ENCODE measurements at places on chromosomes 4 and X.
A peak's percentile ranks its signal among the peaks of the same experiment; 100 is the strongest.

- no peak for DNase-seq
These were observed 308.1 kb downstream of the SLC7A11 start for GRCh38 chr4:137934046-137934445.

DNA sequence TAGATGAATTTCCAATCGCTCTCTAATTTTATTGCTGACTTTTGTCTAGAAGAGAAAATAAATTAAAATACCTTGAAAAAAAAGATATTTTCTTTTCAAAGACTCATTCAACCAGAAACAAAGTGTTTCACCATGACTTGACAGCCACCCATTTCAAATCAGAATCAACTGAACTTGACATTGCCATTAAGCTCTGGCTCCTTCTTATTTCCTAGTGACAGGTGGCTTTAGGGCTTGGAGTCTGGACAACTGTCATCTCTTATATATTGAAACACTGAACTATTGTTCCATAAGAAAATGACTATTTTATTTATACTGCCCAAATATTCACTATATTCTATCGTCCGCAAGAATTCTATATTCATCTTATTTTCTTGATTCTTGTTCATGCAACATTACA lies 229.2 kb downstream of the SLC39A8 start:
- DNase-seq, result no peak

DNA sequence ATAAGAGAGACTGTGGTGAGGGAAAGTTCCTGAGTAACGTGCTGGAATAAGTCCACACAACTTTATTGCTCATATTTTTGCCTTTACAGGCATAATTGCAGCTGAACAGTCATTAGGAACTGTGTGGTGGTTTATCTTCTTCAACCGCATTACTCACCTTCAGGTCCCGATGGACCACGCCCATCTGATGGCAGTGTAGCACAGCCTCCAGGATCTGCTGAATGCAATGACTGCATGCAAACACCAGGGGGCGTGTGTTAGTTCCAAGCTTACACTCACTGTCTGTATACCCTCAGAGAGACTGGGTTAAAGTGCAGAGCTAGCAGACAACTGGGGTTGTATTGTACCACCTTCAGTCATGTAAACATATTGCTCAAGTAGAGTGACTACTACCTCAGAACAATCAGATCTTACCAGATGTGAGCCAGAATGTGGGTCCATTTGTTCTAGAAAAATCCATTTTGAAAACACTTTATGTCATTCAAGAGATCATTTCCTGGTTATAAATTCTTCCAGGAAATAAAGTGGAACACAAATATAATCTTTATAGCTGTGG lies 214.0 kb downstream of the CAMK2D start:
- DNase-seq, result peak; percentile 80

GRCh38 chr4:40269133-40269532 lies 66.0 kb upstream of the CHRNA9 start:
- DNase-seq, result no peak

GRCh38 chrX:136369377-136369776 lies 68.6 kb downstream of the ADGRG4 start:
- no peak for DNase-seq

DNA sequence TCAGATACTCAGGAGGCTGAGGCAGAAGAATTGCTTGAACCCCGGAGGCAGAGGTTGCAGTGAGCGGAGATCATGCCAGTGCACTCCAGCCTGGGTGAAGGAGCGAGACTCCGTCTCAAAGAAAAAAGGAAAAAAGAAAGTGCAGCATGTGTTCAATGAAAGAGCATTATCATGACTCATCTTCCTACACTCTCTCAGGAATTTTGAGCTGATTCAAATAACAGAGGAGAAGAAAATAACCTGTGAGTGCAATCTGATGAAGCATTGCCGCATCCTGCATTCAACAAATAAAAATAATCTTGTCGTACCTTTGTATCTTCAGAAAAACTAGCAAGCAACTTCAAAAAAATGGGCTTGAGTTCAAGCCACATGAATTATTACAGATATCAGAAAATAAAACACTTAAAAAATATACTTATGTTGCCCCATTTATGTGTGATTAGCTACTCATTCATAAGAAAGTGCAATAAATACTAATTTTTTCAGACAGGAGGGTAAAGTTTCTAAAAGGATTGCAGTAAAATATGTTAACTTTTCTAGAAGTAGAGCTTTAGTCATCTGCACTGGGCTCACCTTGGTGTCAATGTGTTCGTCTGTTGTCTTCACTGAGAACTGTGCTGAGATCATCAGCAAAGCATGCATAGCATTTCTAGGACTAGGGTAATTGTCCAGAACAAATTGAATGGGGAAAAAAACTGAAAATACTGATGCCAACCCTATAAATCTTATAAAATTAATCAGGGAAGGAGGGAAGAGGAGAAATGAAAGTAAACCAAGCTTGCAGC lies 90.4 kb upstream of the VCX3B start:
- DNase-seq, result no peak
